Spleen (tissue), 13 donors: ENCODE measurements at places on chromosomes 2 and 18. TPM values are rescaled to one million over a fixed set of nuclear protein-coding genes. Genes with fewer than 3 reads are reported as not detected.

Gene CLEC4F
- total RNA-seq: 2.3 TPM

Gene AQP12A
- total RNA-seq: not detected

Gene BIN1
- total RNA-seq: 105 TPM

Gene ERBB4
- 1.1 TPM for total RNA-seq

Gene RPRM
- 1.5 TPM for total RNA-seq

Gene MSTN
- 0.37 TPM for total RNA-seq

DNA sequence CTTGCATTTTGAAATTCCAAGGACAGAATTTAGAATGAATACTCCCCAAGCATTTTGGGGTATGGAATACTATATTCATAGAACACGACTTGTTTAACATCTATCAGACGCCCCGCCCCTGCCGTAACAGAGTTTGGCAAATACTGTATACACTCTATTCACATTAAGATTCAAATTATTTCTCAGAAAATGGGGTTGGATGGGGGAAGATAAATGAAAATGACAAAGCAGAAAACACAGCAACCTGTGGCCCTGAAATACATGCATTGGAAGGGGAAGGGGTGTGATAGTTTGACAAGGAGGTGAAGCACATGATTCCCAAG lies 634.6 kb upstream of the SLC39A10 start:
- no peak overlapping the region for H3K4me3 ChIP-seq
- H3K27me3 ChIP-seq: no peaks in the 10 kb centered on the region
- no peaks in the 10 kb centered on the region for H3K36me3 ChIP-seq
- H3K27ac ChIP-seq: no peak overlapping the region
- no peak for DNase-seq

DNA sequence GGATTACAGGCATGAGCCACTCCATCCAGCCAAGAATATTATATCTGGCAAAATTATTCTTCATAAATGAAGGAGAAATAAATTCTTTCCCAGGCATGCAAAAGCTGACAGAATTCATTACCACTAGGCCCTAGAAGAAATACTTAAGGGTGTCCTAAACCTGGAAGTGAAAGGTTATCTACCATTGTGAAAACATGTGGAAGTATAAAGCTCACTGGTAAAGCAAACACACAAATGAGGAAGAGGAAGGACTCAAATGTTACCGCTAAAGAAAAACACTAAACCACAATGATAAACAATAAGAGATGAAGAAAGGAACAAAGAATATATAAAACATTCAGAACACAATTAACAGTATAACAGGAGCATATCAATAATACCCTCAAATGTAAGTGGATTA lies 171.8 kb downstream of the CAMKMT start:
- DNase-seq: no peak
- no peaks in the 10 kb centered on the region for H3K27me3 ChIP-seq
- no peak overlapping the region for H3K4me3 ChIP-seq
- no peaks in the 10 kb centered on the region for H3K4me1 ChIP-seq

DNA sequence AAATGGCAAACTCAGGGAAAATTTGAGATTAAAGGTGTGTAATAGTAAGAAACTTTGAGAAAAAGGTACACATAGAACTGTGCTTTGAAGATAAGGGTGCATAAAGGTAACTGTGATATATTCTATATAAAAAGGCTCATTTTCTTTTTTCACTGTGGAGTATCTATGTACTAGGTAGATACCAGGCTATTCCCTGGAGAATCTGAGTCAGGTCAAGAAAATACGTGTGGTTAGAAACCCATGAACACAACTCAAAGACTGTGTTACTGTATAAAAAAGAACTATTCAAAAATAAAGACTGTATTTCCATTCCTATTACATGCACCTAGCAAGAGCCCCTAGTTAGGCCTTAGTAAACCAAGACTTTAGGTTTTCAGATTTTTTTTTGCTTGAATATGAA lies 100.1 kb upstream of the GRB14 start:
- no peak for DNase-seq
- no peaks in the 10 kb centered on the region for H3K36me3 ChIP-seq

GRCh38 chr2:26471766-26472706 lies 5.9 kb downstream of the OTOF start:
- no peaks in the 10 kb centered on the region for H3K27me3 ChIP-seq
- DNase-seq: peak; percentile 49
- no peak overlapping the region for H3K4me3 ChIP-seq
- peaks cover 2% of the 10 kb centered on the region for H3K4me1 ChIP-seq

- H3K27ac ChIP-seq: no peak overlapping the region
- peaks cover 5% of the 10 kb centered on the region for H3K4me1 ChIP-seq
- no peak overlapping the region for H3K4me3 ChIP-seq
- H3K36me3 ChIP-seq: no peaks in the 10 kb centered on the region
- no peak for DNase-seq
- no peaks in the 10 kb centered on the region for H3K27me3 ChIP-seq
These were observed 169.4 kb downstream of the NEDD4L start for GRCh38 chr18:58213440-58213839.

GRCh38 chr2:1437101-1437500 lies 23.8 kb downstream of the TPO start:
- H3K4me3 ChIP-seq: no peak overlapping the region
- H3K27ac ChIP-seq: no peak overlapping the region
- DNase-seq: no peak
- H3K4me1 ChIP-seq: no peaks in the 10 kb centered on the region
- peaks cover 52% of the 10 kb centered on the region for H3K36me3 ChIP-seq

DNA sequence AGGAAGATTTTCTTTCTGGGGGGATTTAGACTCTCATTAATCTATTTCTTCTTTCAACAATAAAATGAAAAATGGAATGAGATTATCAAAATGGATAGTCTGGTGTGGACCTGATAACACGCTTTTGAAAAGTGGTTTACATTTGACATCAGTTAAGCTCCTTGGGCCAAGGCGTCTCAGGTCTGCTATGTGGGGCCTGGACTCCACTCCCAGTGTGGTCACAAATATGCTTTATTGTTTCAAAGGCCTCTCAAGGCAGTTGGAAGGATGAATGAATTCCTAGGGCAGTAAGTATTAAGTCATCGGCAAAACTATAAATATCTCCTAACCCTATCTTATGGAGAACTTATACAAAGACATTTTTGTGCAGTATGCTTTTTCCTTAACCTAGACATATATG lies 74.5 kb downstream of the ETAA1 start:
- no peak overlapping the region for H3K4me3 ChIP-seq
- no peaks in the 10 kb centered on the region for H3K27me3 ChIP-seq
- DNase-seq: no peak

DNA sequence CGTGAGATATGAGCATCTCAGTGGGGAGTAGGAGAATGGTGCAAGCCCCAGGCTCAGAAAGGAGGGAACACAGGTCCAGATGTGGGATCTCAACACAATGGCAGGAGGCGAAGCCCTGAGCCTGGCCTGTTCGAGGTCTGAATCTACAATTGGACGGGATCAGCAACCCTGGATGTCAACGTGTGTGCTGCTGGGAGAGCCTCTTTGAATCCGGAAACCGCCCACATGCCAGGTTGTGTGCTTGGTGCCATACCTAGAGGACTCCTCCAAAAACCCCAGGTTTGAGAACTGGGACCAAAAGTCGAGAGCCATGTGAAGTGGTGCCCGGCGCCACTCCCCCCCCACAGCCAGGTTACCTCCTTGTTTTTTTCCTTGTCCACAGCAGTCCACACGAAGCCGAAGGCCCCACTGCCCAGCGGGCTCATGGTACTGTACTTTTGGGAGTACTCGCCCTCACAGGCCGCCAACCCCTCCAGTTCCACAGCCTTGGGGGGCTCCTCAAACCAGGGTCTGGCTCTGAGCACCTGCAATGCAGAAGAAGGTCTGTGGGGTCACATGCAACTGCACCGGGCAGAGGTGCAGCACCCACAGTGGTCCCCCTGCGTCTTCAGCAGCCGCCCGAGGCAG lies 20.4 kb upstream of the MTERF4 start:
- H3K27ac ChIP-seq: no peak overlapping the region
- DNase-seq: no peak
- no peaks in the 10 kb centered on the region for H3K27me3 ChIP-seq

- H3K27me3 ChIP-seq: no peaks in the 10 kb centered on the region
- no peaks in the 10 kb centered on the region for H3K36me3 ChIP-seq
- no peak overlapping the region for H3K27ac ChIP-seq
- H3K4me1 ChIP-seq: no peaks in the 10 kb centered on the region
These were observed 10.1 kb downstream of the GPR35 start for GRCh38 chr2:240635121-240635997.

GRCh38 chr2:108825254-108825653 lies 38.7 kb downstream of the CCDC138 start:
- H3K4me1 ChIP-seq: no peaks in the 10 kb centered on the region
- DNase-seq: no peak
- no peaks in the 10 kb centered on the region for H3K27me3 ChIP-seq
- H3K4me3 ChIP-seq: no peak overlapping the region
- no peaks in the 10 kb centered on the region for H3K36me3 ChIP-seq

- peak; percentile 41 for DNase-seq
- no peaks in the 10 kb centered on the region for H3K27me3 ChIP-seq
- H3K27ac ChIP-seq: no peak overlapping the region
- H3K36me3 ChIP-seq: no peaks in the 10 kb centered on the region
These were observed 199.1 kb downstream of the ZFP36L2 start for GRCh38 chr2:43027097-43027873.

DNA sequence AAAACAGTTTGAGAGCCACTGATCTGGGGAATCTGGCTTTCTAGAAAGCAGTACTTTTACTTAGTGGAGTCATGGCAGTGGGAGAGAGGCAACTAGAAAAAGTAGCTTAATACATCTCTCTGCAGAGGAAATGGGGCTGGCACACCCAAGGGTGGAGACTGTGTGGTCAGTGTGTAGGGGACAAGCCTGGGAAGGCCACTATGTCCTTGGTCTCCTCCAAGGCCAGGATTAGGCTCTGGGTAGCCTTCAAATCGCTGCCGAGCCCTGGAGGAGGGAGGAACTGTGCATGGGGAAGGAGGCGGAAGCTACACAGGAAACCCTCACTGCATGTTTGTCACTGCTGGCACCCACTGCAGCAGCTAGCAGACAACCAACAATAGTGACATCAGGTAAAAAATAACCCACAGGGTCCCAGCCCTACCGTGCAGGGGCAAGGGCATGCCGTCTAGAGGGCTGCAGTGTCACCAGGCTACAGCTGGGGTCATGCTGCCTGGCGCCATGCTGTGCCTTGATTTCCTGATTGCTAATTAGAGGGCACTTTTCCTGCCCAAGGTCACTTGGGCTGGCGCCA lies 34.8 kb downstream of the LBH start:
- DNase-seq: peak; percentile 90
- H3K27me3 ChIP-seq: no peaks in the 10 kb centered on the region
- no peaks in the 10 kb centered on the region for H3K36me3 ChIP-seq
- H3K4me3 ChIP-seq: peak overlapping the region; percentile 1

DNA sequence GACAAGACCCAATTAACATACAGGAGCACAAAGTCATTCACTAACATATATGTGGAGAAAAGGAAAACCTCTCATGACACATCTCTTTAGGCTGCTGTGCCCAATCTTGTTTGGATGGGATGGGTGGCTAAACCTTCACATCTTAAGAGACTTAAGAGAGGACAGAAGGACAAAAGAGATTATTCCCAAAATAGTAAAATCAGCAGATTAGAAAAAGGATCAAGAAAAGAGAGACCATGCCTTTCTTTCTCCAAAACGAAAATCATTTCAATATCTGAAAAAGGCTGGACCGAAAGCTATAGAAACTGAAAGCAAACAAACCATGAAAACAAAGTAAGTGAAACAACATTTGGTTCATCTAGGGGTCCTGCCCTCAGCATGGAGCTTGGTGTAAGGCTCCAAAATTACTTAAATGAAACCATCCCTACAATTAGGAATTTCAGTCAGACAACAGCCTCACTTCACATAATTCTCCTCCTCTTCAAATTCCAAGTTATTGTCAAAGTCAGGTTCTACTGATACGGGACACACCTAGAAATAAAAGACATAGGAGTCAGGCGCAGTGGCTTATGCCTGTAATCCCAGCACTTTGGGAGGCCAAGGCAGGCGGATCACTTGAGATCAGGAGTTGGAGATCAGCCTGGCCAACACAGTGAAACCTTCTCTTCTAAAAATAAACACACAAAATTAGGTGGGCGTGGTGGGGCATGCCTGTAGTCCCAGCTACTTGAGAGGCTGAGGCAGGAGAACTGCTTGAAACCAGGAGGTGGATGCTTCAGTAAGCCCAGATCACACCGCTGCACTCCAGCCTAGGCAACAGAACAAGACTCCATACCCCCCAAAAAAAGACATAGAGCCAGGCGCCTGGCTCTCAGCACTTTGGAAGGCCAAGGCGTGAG lies 5.2 kb downstream of the STARD7 start:
- DNase-seq: no peak
- peak overlapping the region; percentile 79 for H3K27ac ChIP-seq
- peak overlapping the region; percentile 14 for H3K4me3 ChIP-seq
- H3K36me3 ChIP-seq: no peaks in the 10 kb centered on the region

GRCh38 chr2:95551055-95551568 lies 40.7 kb upstream of the TRIM43 start:
- H3K4me1 ChIP-seq: no peaks in the 10 kb centered on the region
- H3K36me3 ChIP-seq: no peaks in the 10 kb centered on the region
- H3K27ac ChIP-seq: no peak overlapping the region
- H3K27me3 ChIP-seq: peaks cover 7% of the 10 kb centered on the region
- H3K4me3 ChIP-seq: no peak overlapping the region

DNA sequence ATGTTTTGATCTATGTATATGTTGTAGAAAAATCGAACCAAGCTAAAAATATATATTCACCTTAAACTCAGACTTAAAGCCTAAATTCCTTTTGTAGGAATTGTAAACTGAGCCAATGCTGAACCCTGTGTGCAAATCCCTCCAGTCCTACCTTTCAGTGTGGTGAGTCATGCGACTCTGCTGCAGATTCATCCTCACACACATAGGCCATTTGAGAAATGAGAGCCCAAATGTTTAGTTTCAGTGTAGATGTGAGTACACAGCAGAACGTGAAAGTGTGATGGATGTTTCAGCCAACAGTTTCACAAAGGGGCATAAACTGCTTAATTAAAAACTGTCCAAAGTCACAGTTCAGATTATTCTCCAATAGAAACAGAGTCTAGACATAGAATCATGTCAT lies 193.2 kb downstream of the CDH19 start:
- no peaks in the 10 kb centered on the region for H3K27me3 ChIP-seq
- no peaks in the 10 kb centered on the region for H3K4me1 ChIP-seq
- H3K27ac ChIP-seq: no peak overlapping the region
- no peak overlapping the region for H3K4me3 ChIP-seq
- no peak for DNase-seq

DNA sequence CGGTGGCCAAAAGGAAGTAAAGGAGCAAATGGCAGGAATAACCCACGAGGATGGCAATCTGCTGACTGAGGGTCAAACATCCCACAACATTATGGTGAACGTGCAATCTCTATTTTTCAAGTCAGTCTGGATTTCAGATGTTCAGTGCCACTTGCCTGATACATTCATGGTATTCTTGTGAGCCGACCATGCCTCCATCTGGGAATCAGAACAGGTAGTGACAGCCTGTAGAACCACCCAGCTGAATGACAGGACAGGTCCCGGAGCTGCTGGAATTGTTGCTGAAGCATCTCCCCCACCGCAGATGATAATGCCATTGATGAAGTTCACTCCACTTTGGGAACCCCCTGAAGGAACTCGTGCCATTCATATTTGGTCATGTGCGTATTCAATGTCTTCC lies 123.2 kb downstream of the CAPN13 start:
- H3K27me3 ChIP-seq: no peaks in the 10 kb centered on the region
- H3K4me3 ChIP-seq: no peak overlapping the region
- H3K27ac ChIP-seq: no peak overlapping the region
- no peak for DNase-seq

GRCh38 chr2:24024018-24024417 lies 14.1 kb downstream of the MFSD2B start:
- H3K27me3 ChIP-seq: no peaks in the 10 kb centered on the region
- DNase-seq: no peak
- no peak overlapping the region for H3K27ac ChIP-seq
- no peaks in the 10 kb centered on the region for H3K4me1 ChIP-seq

GRCh38 chr2:205994344-205994743 lies 91.6 kb downstream of the INO80D start:
- no peak for DNase-seq
- H3K27me3 ChIP-seq: no peaks in the 10 kb centered on the region
- peaks cover 83% of the 10 kb centered on the region for H3K36me3 ChIP-seq
- H3K4me1 ChIP-seq: no peaks in the 10 kb centered on the region
